ENCODE measurements at places on chromosomes 7 and 10. TPM values are rescaled to one million over a fixed set of nuclear protein-coding genes. Genes with fewer than 3 reads are reported as not detected.

- no peak for DNase-seq
These were observed 99.0 kb downstream of the AOAH start for GRCh38 chr7:36625247-36625646.

GRCh38 chr10:7193369-7193768 is 217.5 kb downstream of the SFMBT2 start:
- no peak for DNase-seq

DNA sequence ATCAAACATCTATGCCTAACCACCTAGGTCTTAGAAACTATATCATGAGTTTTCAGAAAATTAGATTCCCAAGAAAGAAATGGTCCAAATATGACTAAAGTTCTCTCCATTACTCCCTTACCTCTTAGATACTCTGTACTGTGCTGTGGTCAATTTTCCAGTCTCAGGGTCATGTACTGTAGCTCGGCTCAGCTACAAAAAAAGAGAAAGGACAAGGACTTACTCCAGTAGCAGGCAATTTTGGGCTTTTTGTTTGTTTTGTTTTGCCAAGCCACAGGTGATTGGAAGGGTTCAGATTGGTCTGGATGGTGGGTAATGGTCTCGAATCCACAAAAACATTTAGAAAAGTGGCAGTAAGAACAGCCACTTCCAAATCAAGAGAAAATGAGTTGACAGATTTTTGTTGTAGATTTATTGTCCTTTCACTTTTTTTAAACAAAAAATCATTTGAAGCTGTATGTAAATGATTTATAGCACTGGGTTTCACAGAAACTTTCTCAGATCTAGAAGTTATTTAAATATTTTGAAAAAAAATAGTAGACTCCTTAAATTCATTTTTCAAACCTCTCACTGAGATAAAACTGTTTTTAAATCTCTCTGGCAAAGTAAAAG is 52.8 kb downstream of the P4HA1 start:
- DNase-seq, result no peak

- DNase-seq, result peak; percentile 80
These were observed 8.1 kb downstream of the PDE1C start for GRCh38 chr7:32062150-32062549.

GRCh38 chr7:746155-747061 is 19.3 kb upstream of the PRKAR1B start:
- DNase-seq, result peak; percentile 51

DNA sequence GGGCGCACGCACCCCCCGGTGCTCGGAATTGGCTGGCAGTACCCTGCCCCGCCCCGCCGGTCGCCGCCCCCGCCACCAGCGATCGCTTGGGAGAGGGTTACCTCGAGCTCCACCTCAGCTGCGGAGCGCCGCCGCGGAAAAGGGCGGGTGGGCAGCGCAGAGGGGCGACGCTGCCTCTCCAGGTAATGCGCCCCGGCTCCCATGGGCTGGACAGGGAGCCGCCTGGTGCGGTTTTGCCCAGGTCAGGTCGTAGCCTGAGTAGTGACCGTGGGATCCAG is 1.3 kb downstream of the PFKFB3 start:
- DNase-seq, result peak; percentile 75

WIPF3 gene
- total RNA-seq, result 2.8 TPM

RSBN1L gene
- 13.2 TPM for total RNA-seq
